Hematopoietic multipotent progenitor cell treated with erythropoietin and hydrocortisone succinate and interleukin-3 and kit ligand, for 17 days (in vitro differentiated cells): ENCODE measurements at places on chromosomes 6 and 20.

GRCh38 chr6:87830907-87831306, 128.9 kb upstream of the AKIRIN2 start:
- no peak for DNase-seq

DNA sequence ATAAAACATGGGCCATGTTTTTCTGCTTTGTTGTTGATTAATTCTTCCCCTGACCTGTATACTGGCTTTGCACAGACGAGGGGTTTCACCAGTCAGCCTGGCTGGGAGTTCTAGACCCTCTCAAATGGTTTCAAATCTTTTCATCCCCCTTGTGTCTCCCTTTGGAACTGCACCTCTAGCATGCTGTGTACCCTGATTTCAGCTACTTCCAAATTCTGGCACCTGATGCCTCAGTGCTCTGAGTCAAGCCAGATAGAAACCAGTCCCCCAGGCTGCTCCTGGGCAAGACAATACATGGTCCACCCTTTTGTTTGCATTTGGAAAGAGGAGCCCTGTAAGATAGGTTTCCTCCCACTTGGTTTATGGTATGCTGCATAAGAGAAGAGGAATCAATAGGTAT, 290.2 kb downstream of the BTBD3 start:
- DNase-seq, result no peak

GRCh38 chr6:1562171-1562955, 47.4 kb upstream of the FOXC1 start:
- DNase-seq, result no peak

DNA sequence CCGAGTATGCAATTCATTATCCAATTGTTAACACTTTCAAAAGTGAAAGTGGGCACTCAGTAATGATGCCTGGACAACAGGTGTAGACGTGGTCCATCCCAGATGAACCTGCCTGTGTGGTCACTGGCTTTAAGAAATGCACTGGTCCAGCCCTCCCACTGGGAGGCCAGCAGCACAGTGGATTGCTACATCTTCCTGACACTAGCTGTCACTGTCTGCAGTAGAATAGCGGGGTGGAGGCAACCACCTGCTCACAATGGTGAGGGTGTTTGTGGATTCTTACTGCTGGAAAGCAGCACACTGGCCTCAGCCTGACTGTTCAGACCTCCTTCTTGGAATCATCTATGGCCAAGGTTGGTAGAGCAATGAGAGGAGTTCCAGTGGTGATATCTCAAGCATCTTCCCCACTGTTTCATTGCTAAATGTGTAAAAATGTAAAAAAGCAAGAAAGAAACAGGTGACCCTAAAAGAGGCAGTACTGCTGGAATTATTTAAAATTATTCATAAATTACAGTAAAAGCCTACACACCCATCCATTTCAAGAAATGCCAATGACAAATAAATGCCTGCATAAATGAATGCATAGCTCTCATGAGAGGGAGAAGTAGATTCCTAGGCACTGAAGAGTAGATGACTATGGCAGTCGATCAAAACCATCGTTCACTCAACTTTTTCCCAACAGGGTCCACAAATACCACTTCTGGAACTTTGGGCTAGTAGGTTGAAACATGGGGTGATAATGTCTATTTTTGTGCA, 228.0 kb upstream of the PLN start:
- no peak for DNase-seq

DNA sequence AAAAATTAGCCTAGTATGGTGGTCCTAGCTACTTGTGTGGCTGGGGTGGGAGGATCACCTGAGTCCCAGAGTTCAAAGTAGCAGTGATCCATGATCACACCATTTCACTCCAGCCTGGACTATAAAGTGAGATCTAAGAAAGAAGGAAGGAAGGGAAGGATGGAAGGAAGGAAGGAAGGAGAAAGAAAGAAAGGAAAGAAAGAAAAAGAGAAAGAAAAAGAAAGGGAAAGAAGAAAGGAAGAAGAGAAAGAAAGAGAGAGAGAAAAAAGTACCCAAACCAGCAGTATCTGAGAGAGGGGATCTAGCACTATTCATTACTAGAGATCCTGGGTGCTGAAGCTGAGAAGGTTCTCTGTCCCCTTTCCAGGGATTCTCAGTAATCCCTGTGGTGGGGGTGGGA, 197.8 kb downstream of the CD83 start:
- no peak for DNase-seq

DNA sequence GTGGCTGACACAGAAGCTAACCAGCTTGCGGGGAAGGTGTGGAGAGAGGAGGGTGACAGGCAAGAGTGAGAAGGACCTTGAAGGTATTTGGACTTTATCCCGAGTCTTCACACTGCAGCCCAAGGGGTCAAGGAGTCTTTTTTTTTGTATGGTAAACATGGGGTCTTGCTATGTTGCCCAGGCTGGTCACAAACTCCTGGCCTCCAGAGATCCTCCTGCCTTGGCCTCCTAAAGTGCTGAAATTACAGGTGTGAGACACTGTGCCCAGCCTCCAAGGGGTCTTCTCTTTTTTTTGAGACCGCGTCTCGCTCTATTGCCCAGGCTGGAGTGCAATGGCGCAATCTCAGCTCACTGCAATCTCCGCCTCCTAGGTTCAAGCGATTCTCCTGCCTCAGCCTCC, 9.2 kb downstream of the SOX12 start:
- no peak for DNase-seq

DNA sequence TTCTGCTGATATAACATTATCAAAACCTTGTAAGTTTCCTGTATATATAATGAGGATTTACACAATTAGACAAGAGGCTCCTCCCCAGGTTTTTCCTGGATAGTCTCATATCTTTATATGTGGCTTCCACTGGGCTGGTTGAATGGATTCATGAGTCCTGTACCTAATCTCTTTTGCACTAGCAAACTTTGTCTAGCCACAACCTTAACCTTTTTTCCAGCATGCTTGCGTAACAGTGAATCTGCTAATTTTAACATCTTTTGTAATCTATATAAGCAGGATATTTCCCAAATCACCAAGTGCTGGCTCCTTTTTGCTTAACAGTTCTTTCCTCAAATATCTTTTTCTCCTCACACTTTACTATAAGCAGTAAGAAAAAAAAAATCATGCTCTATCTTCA, 153.6 kb downstream of the COL21A1 start:
- DNase-seq, result no peak

- DNase-seq, result no peak
These were observed 700 bp downstream of the DTD1 start for GRCh38 chr20:18588574-18588933.

GRCh38 chr6:24757611-24758010, 17.1 kb upstream of the GMNN start:
- DNase-seq, result no peak

DNA sequence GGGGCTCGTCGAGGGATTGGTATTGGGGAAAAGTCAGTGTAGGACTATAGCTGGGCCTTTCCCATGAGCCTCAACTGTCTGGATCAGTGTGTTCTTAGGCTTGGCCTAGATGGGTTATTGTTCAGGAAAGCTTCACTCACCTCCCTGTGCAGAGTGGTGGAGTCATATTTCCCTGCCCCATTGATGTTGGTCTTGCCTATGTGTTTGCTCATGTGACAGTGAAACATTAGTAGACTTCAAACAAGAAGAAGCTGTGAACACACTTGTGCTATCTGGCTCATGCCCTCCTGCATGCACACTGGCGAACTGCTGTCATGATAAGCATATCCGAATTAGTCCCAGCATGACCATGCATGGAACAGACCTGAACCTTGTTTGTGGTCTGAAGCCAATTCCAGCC, 171.1 kb downstream of the DHX35 start:
- DNase-seq, result no peak

DNA sequence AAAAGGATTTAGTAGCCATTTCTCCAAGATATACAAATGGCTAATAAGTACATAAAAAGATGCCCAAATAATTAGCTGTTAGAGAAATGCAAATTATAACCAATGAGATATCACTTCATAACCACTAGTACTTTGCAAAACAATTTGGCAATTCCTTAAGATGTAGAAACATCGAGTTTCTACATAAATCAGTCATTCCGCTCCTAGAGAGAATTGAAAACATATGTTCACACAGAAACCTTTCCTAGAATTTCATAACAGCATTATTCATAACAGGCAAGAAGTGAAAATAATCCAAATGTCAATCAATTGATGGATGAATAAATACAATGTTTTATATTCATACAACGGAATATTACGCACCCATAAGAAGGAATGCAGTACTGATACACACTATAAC, 20.5 kb upstream of the NT5E start:
- no peak for DNase-seq
